HepG2 (cell line): ENCODE measurements at places on chromosomes 2 and 18. TPM values are rescaled to one million over a fixed set of nuclear protein-coding genes. Genes with fewer than 3 reads are reported as not detected.

GRCh38 chr18:25349131-25349925 is 2.6 kb downstream of the ZNF521 start:
- H3K4me3 ChIP-seq, result no peak overlapping the region
- H3K36me3 ChIP-seq, result no peaks in the 10 kb centered on the region
- peaks cover 8% of the 10 kb centered on the region; the same call in 1 of the 3 replicates for H3K27me3 ChIP-seq
- H3K4me1 ChIP-seq, result no peaks in the 10 kb centered on the region
- no peak for DNase-seq

The BCL2 gene
- total RNA-seq, result 0.42 and 0.53 TPM in 2 replicates

The MYCN gene
- not detected in 2 replicates for total RNA-seq

The VWC2L gene
- total RNA-seq, result not detected in 2 replicates

The CRYGC gene
- total RNA-seq, result 0.27 TPM in 1 of 2 replicates, not detected in the other
